ENCODE measurements at places on chromosomes 13 and 19. TPM values are rescaled to one million over a fixed set of nuclear protein-coding genes. Genes with fewer than 3 reads are reported as not detected.

GRCh38 chr13:33206945-33207614 is 78.5 kb downstream of the STARD13 start:
- DNase-seq: no peak

- DNase-seq: no peak
Measured at GRCh38 chr19:2926341-2927031, 18.3 kb downstream of the ZNF77 start.

GRCh38 chr19:38850436-38850975 is 720 bp upstream of the HNRNPL start:
- no peak for DNase-seq

GRCh38 chr19:53308339-53308811 is 25.2 kb upstream of the ZNF845 start:
- no peak for DNase-seq

SAFB gene
- 26.0 TPM for total RNA-seq

Data from mammary epithelial cell (primary cell).